Aorta (tissue), 5 donors: ENCODE measurements at places on chromosomes 5 and 9. TPM values are rescaled to one million over a fixed set of nuclear protein-coding genes. Genes with fewer than 3 reads are reported as not detected.

DNA sequence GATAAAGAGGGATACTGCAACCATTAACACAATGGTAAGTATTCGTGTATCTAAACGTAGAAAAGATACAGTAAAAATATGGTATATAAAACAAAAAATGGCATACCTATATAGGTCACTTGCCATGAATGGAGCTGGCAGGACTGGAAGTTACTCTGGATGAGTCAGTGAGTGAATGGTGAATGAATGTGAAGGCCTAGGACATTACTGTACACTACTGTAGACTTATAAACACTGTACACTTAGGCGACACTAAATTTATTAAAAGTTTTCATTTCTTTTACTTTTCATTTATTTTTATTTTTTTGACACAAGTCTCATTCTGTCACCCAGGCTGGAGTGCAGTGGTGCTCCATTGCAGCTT is 14.1 kb downstream of the TDRD7 start:
- H3K4me3 ChIP-seq: no peak overlapping the region
- no peaks in the 10 kb centered on the region for H3K27me3 ChIP-seq
- DNase-seq: no peak

GRCh38 chr9:137160716-137161557 is 8.9 kb downstream of the LRRC26 start:
- no peak overlapping the region for H3K27ac ChIP-seq
- no peak for DNase-seq
- H3K36me3 ChIP-seq: no peaks in the 10 kb centered on the region
- H3K4me1 ChIP-seq: no peaks in the 10 kb centered on the region

DNA sequence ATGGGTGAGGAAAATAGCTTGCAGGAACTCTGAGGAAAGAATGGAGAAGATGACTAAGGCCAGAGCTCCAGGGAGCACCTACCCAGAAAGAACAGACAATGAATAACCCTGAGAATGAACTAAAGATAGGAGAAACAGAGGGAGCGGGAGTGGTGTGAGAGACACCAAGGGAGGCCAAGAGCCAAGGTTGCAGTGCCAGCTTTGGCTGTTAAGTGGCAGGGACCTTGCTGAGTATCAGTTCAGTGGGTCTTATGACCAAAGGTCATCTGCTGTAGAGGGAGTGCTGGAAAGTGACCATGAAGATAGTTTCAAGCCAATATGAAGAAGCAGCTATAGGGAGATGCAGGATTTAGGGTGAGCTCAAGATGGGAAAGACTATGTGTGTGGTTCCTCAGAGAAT is 16.7 kb downstream of the P4HA2 start:
- no peak for DNase-seq
- H3K4me3 ChIP-seq: no peak overlapping the region
- peaks cover 7% of the 10 kb centered on the region for H3K4me1 ChIP-seq
- H3K27ac ChIP-seq: no peak overlapping the region

DNA sequence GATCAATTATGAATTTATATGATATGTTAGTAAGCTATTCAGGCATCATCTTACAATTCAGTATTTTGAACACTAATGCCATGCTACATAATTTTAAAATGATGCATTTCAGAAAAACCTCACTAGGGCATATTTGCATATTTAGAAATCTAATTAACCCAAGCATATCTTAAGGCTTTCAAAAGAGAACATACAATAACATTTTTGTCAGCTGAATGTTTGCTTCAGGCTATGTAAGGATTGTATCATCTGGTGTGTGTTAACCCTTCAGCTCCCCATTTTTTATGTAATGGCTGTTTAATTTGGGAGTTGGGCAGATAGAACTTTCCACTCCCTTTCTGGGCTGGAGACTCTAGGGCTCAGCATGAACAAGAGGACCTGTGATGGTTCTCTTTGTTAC is 299.1 kb upstream of the EFNA5 start:
- no peaks in the 10 kb centered on the region for H3K4me1 ChIP-seq
- H3K4me3 ChIP-seq: no peak overlapping the region
- no peak overlapping the region for H3K27ac ChIP-seq
- no peaks in the 10 kb centered on the region for H3K27me3 ChIP-seq
- H3K36me3 ChIP-seq: no peaks in the 10 kb centered on the region
- no peak for DNase-seq

GRCh38 chr5:78753093-78753531 is 104.5 kb upstream of the LHFPL2 start:
- peaks cover 1% of the 10 kb centered on the region for H3K4me1 ChIP-seq
- H3K36me3 ChIP-seq: no peaks in the 10 kb centered on the region
- H3K27ac ChIP-seq: no peak overlapping the region
- no peaks in the 10 kb centered on the region for H3K27me3 ChIP-seq

DNA sequence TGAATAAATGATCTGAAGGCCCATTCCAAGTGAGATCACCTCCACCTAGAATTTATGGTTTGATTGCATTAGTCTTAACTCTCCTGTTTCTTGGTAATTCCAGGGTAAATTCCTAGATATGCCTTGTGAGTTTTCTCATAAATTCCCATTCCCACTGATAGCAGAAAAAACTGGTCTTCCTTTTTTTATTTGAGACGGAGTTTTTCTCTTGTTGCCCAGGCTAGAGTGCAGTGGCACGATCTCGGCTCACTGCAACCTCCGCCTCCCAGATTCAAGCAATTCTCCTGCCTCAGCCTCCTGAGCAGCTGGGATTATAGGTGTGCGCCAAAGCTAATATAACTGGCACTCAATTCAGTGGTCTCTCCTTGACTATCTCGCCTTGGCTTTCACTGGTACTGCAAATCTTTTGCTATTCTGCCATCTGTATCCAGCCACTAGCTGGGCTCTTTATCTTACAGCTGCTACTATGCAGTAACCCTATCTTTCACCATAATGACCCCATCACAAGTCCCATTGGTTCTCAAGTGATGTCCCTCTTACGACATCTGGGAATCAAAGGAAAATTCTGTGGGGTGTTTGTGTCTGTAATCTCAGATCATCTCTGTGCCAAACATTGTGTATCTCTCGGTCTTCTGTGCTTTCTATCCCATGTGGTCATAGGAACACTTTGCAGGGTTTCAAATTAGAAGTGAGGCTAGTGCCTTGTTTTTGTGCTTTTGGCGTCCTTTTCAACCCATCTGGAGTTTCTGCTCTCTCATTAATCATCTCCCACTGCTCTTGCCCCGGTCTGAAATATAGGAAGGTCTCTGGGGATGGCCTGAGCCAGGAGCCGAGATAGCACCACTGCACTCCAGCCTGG is 14.4 kb downstream of the HNRNPK start:
- no peaks in the 10 kb centered on the region for H3K36me3 ChIP-seq
- H3K27ac ChIP-seq: no peak overlapping the region
- DNase-seq: no peak
- no peak overlapping the region for H3K4me3 ChIP-seq

GRCh38 chr9:23587433-23587832 is 238.6 kb downstream of the ELAVL2 start:
- H3K27ac ChIP-seq: no peak overlapping the region
- no peaks in the 10 kb centered on the region for H3K4me1 ChIP-seq
- H3K36me3 ChIP-seq: no peaks in the 10 kb centered on the region
- H3K27me3 ChIP-seq: no peaks in the 10 kb centered on the region

GRCh38 chr5:136113606-136114005 is 19.0 kb upstream of the SMAD5 start:
- DNase-seq: no peak
- H3K4me1 ChIP-seq: peaks cover 3% of the 10 kb centered on the region
- no peaks in the 10 kb centered on the region for H3K36me3 ChIP-seq
- H3K4me3 ChIP-seq: no peak overlapping the region

- DNase-seq: peak; percentile 81
- peak overlapping the region; percentile 68 for H3K27ac ChIP-seq
- peak overlapping the region; percentile 23 for H3K4me3 ChIP-seq
Observed at GRCh38 chr5:143402553-143403333, 743 bp downstream of the NR3C1 start.

GRCh38 chr5:135995976-135996375 is 32.8 kb upstream of the TGFBI start:
- H3K27me3 ChIP-seq: no peaks in the 10 kb centered on the region
- no peaks in the 10 kb centered on the region for H3K4me1 ChIP-seq
- no peak for DNase-seq
- H3K27ac ChIP-seq: no peak overlapping the region

GRCh38 chr9:27880635-27881034 is 307.4 kb upstream of the C9orf72 start:
- DNase-seq: no peak
- no peak overlapping the region for H3K4me3 ChIP-seq
- H3K27ac ChIP-seq: no peak overlapping the region
- H3K36me3 ChIP-seq: no peaks in the 10 kb centered on the region

GRCh38 chr5:153696256-153696655 is 205.8 kb downstream of the GRIA1 start:
- no peak for DNase-seq
- H3K4me1 ChIP-seq: no peaks in the 10 kb centered on the region
- H3K27me3 ChIP-seq: no peaks in the 10 kb centered on the region
- H3K27ac ChIP-seq: no peak overlapping the region
- H3K4me3 ChIP-seq: no peak overlapping the region

- no peak overlapping the region for H3K27ac ChIP-seq
- H3K4me1 ChIP-seq: no peaks in the 10 kb centered on the region
- no peak overlapping the region for H3K4me3 ChIP-seq
- H3K36me3 ChIP-seq: no peaks in the 10 kb centered on the region
Observed at GRCh38 chr9:128146591-128147120, 2.6 kb upstream of the LCN2 start.

- DNase-seq: peak; percentile 49
- H3K4me1 ChIP-seq: no peaks in the 10 kb centered on the region
- no peaks in the 10 kb centered on the region for H3K36me3 ChIP-seq
- no peaks in the 10 kb centered on the region for H3K27me3 ChIP-seq
- no peak overlapping the region for H3K4me3 ChIP-seq
Observed at GRCh38 chr9:138072161-138072842, 194.7 kb downstream of the CACNA1B start.

GRCh38 chr5:176650354-176650884 is 3.1 kb downstream of the TSPAN17 start:
- H3K4me3 ChIP-seq: no peak overlapping the region
- no peaks in the 10 kb centered on the region for H3K36me3 ChIP-seq
- H3K4me1 ChIP-seq: no peaks in the 10 kb centered on the region
- H3K27me3 ChIP-seq: no peaks in the 10 kb centered on the region

DNA sequence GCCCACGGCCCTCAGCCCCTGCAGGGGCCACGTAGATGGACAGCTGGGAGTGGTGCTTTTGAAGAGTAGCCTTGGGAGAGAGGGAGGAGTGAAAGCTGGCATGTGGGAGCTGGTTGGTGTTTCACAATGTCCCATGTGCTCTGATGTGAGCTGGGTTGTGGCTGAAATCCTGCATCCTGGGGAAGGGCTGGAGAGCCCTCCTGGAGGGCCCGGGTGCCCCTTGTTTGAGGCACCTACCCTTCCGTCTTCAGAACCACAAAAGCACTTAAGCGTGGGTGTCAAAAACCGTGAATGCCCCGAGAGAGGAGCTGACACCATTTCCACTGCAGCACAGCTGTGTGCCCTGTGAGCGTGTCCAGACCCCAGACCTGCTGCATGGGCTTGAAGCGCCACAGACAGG is 199.1 kb upstream of the ZNF618 start:
- no peaks in the 10 kb centered on the region for H3K36me3 ChIP-seq
- no peak overlapping the region for H3K4me3 ChIP-seq

- no peak overlapping the region for H3K27ac ChIP-seq
- H3K27me3 ChIP-seq: no peaks in the 10 kb centered on the region
- H3K4me1 ChIP-seq: no peaks in the 10 kb centered on the region
- H3K4me3 ChIP-seq: no peak overlapping the region
Observed at GRCh38 chr9:36298566-36298965, 40.3 kb upstream of the GNE start.

SV2C gene
- total RNA-seq: not detected

AGPAT2 gene
- total RNA-seq: 31.5 TPM

CEL gene
- 3.6 TPM for total RNA-seq

GRIA1 gene
- 6.5 TPM for total RNA-seq

C9 gene
- total RNA-seq: 0.30 TPM

NR4A3 gene
- 60.3 TPM for total RNA-seq

GRM6 gene
- total RNA-seq: not detected

POU5F2 gene
- 2.8 TPM for total RNA-seq
